ENCODE measurements at places on chromosomes 3 and 15. TPM values are rescaled to one million over a fixed set of nuclear protein-coding genes. Genes with fewer than 3 reads are reported as not detected.

GRCh38 chr15:91068966-91069365, 31.1 kb upstream of the SV2B start:
- H3K27ac ChIP-seq: no peak overlapping the region
- H3K27me3 ChIP-seq: peaks cover 5% of the 10 kb centered on the region
- no peaks in the 10 kb centered on the region for H3K36me3 ChIP-seq
- H3K4me3 ChIP-seq: no peak overlapping the region
- H3K4me1 ChIP-seq: peaks cover 6% of the 10 kb centered on the region

GRCh38 chr3:131895766-131896165, 139.0 kb downstream of the CPNE4 start:
- H3K27ac ChIP-seq: no peak overlapping the region
- H3K4me3 ChIP-seq: no peak overlapping the region
- no peaks in the 10 kb centered on the region for H3K36me3 ChIP-seq
- H3K27me3 ChIP-seq: no peaks in the 10 kb centered on the region
- no peak for DNase-seq

DNA sequence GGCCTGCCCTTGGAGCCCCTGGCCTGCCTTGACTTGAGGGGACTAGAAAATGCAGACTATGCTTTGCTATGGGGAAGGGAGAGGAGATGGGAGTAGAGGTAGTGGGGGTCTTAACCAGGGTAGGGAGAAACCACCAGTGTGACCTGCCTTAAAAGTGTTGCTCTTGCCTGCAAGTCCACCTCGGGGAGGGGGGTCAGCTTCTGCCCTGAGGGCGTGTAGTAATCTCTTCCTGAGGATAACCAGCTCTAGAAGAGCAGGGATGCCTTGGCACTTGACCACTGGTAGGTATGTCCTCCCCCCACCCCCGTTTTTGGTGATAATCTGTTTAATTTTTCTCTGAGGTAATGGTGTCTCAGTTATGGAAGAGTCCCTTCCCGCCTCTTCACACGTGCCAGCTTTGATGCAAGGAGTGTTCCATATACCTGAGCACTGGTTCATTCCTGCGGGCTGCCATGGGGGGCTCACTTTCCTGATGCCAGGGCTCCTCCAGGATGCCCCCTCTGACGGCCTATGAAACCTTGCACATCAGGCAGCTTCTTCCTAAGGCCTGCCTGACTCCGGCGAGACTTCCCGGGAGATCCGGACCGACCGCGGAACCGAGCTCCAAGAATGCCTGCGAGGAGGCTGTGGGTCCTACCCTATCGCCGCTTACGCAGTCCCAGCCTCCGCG, 780 bp upstream of the P4HTM start:
- H3K27ac ChIP-seq: peak overlapping the region; percentile 99
- H3K27me3 ChIP-seq: peaks cover 9% of the 10 kb centered on the region
- H3K4me1 ChIP-seq: peaks cover 49% of the 10 kb centered on the region

GRCh38 chr3:173090492-173090891, 50.5 kb downstream of the SPATA16 start:
- no peaks in the 10 kb centered on the region for H3K4me1 ChIP-seq
- no peak overlapping the region for H3K27ac ChIP-seq
- H3K36me3 ChIP-seq: no peaks in the 10 kb centered on the region
- no peak overlapping the region for H3K4me3 ChIP-seq
- no peak for DNase-seq

Gene GALNT15
- 7.2 TPM for total RNA-seq

Gene ELL3
- total RNA-seq: 0.56 TPM

All from HFFc6 (cell line).